ENCODE measurements at places on chromosomes 1 and 21.

- peak; percentile 11 for DNase-seq
These were observed 40.4 kb downstream of the CASZ1 start for GRCh38 chr1:10755970-10756521.

GRCh38 chr1:63867429-63868176 lies 93.8 kb downstream of the ROR1 start:
- DNase-seq, result no peak

- DNase-seq, result no peak
These were observed 70.9 kb upstream of the ETS2 start for GRCh38 chr21:38734646-38735365.

DNA sequence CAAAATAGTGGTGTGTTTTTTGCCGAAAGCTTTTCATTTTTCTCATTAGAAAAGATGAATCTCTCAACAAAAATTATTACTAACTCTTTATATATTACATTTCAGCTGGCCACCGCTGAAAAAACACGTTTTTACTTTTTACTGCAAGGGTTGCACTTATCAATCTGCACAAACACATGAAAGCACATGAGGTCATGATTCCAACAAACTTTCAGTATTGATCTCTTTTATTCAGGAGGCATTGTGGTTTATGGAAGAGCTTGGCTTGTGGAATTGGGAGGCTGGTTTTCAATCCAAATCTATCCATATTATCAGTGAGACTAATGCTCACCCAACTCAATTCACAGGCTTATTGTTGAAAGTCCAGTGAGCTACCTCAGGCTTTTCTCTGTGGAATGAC lies 20.6 kb upstream of the LPGAT1 start:
- no peak for DNase-seq

- no peak for DNase-seq
These were observed 212.8 kb downstream of the SMYD3 start for GRCh38 chr1:246294263-246294662.

- no peak for DNase-seq
These were observed 37.9 kb downstream of the CXADR start for GRCh38 chr21:17550671-17551308.

DNA sequence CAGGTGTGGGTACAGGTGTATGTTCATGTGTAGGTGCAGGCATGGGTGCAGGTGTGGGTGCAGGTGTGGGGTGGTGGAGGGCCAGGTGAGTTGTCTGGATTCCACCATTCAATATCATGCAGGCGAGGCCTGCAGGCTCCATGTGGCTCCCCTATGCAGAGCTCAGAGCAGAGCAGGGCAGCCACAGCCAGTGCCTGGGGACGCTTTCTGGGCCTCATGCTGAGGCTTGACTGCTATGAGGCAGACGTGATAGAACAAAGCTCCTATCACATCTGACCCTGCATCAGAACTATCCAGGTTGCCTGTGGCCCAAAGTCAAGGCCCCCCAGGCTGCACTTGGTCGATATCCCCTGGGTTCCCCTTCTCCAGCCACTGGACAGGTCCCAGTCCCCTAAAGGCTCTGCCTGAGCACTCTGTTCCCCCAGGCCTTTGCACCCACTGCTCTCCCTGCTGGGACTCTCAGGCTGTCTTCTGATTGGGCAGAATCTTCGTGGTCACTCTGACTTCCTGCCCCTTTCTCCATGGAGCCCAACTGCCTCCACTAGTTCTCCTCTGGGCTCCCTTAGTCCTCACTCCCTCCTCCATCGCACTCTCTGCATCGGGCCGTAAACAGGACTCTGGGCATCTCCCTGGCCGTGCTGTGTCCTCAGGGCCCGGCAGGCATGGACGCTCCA lies 78.6 kb upstream of the ACTL8 start:
- no peak for DNase-seq

DNA sequence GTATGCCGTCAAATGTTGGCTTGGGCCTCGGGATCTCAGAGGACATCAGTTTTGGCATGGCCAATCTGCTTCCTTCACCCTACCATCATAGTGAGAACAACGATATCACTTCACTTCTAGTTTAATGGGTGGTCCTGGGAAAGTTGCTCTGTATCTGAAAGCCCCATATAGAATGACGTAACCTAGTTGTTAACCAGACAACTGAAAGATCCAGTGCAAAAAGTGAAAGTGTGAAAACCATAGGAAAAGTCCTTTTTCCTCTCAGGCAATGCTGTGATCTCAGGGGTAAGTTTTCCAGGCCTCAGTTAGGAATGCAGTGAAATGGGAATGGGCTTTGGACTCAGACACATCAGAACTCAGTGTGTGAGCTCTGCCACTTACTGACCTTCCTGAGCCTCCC lies 18.6 kb upstream of the ATP1B1 start:
- DNase-seq, result no peak

GRCh38 chr1:237861944-237862343 lies 28.8 kb downstream of the ZP4 start:
- no peak for DNase-seq

- no peak for DNase-seq
These were observed 248.7 kb downstream of the NPHP4 start for GRCh38 chr1:5743435-5744095.

DNA sequence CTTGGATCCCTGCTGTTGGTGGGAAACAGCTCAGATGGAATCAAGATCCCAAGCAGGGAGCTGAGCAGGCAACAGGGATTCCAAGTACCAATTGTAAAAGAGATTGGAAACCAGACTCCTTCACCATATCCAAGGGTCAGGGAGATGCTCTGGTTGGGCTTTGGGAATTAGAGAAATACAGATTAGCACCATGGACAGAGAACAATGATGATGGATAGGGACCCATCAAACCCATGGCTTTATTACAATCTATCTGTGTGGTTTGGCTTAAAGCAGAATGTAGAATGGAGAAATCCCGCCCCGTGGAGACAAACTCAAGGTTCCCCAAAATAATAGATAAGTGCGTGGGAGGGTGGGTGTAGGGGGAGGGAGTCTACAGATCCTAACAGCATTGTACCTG lies 120.7 kb upstream of the CSF3R start:
- DNase-seq, result no peak

- DNase-seq, result no peak
These were observed 138.4 kb upstream of the KRTAP19-8 start for GRCh38 chr21:31176725-31177124.

DNA sequence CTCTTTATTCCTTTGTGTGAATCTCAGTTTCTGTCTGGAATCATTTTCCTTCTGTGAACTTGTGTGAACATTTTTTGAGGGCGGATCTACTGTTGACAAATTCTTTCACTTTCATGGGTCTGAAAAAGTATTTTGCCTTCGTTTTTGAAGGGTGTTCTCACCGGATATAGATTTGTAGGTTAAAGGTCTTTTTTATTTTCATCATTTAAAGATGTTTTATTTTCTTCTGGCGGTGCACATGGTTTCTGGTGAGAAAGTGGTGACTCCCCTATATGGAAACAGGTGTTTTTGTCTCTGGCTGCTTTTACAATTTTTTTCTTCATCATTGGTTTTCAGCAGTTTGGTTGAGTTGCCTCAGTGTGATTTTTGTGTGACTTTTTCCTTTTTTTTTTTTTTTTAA lies 94.9 kb downstream of the DYRK1A start:
- no peak for DNase-seq

- no peak for DNase-seq
These were observed 10.4 kb upstream of the TSPAN2 start for GRCh38 chr1:115099693-115100050.

DNA sequence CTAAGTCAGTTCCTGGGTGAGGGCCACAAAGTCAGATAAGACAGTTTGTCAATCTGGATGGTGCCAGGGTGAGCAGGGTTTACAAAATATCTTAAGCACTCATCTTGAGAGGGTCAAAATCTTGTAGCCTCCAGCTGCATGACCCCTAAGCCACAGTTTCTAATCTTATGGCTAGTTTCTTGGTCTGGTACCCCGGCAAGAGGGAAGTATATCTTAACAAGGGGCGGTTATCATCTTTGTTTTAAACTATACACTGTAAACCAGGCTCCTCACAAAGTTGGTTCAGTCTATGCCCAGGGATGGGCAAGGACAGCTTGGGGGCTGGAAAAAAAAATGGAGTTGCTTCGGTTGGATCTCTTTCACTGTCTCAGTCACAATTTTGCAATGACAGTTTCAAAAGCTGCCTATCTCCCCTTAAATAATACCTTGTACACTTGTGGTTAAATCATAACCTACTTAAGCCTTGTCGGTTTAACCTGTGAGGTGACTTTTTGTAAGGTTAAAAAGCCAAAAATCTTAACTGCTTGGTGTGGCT lies 7.8 kb upstream of the CD46 start:
- no peak for DNase-seq

GRCh38 chr21:14675774-14676530 lies 129.8 kb upstream of the SAMSN1 start:
- no peak for DNase-seq

DNA sequence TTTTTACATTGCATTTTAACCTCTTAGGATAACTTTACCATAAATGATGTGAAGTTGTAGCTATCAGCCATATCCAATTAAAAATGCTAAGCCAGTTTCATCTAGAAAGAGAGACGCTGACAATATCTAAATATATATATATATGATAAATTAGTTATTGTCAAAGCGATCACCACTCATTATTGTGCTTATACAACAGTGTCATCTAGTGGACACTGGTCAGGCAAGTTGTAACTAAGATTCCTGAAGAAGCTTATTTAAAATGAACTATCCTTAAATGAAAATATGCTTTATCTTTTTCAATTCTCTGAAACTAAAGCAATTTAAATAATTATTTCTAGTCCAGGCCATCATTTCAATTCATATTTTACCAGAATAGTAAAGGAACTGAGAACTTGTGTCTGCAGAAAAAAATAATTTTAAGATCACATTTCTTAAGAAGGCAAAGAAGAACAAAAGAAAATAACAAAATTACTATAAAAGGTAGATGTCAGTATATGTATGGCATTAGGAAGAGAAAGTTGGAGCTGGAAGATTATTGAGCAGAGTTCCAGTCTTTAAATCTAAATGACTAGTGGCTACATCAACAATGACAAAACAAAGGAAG lies 193.3 kb upstream of the SNX7 start:
- peak; percentile 62 for DNase-seq

- no peak for DNase-seq
These were observed 7.2 kb downstream of the GPBP1L1 start for GRCh38 chr1:45679123-45679522.

- DNase-seq, result no peak
These were observed 332.2 kb upstream of the USP24 start for GRCh38 chr1:55547405-55547804.

- no peak for DNase-seq
These were observed 23.7 kb downstream of the CLIC6 start for GRCh38 chr21:34692458-34693020.

DNA sequence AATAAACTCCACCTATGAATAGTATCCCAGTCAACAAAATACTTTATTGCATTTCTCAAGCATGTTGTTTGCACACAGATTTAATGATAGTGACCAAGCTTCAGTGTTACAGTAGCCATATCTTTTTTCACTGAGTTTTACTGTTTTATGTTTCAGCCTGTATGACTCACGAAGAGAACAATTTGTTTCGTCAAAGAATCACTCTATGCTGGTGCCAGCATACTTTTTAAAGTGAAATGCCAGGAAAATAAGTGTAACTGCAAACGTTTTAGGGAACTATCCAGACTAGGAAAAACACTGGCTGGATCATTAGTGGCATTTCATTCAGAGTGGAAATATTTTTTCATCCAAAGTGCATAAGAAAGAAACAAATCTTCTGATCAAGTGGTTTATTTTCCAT lies 210.8 kb downstream of the COL11A1 start:
- DNase-seq, result no peak

DNA sequence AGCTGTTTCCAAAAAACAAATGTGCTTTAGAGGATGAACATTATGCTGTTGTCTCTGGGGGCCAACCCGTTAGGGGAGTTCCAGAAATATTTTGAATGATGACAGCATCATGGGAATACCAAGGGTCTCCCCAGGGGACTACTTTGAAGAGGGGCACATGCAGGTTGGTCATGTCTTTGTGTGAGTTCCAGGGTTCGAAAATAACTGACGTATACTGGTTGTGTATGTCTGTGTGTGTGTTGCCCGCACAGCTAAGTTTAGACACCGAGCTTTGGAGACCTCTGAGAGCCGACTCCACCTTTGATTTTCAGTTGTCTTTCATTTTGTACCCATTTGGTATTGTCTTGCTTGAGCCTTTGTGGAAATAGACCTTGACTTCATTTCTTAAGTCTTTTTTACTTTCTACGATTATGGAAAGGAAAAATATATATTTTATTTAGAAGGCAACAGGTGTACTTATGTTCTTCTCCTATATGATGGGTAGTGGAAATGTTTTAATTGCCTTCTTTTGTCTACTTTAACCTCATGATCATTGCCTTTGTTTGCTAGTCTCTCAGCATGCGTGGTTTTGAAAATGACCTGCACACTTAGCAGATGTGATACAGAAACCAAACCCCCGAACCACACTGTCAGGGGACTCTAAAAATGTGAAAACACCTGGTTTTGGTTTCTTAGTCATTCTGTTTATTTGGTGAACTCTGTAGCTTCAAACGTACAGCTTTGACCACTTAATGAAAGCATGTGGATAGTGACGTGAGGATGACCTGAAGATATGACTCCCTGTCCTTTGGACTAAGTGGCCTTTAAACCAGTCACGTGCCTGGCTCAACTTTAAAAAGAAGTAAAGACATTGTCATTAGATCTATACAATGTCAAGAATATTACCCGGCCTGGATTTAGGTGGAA lies 56.5 kb downstream of the GALNT2 start:
- no peak for DNase-seq

GRCh38 chr1:110130989-110131388 lies 18.7 kb downstream of the UBL4B start:
- no peak for DNase-seq

DNA sequence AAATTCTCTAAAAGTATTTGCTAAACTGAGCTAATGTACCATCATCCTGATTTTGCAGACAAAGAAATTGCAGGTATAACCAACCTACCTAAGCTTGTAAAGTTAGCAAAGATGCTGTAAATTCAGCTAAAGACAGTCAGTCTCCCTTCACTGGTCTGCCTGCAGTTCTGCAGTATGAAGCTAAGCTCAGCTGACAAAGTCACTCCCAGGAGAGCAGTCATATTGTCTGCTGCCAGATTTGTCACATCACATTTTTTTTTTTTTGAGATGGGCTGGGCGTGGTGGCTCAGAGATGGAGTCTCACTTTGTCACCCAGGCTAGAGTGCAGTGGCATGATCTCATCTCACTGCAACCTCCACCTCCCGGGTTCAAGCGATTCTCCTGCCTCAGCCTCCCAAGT lies 8.9 kb upstream of the CMPK1 start:
- DNase-seq, result no peak

All from NCI-H1105 treated with DMSO at 0.1 percent for 48 hours (cell line).